ENCODE measurements at places on chromosomes 7 and 10.
A peak's percentile ranks its signal among the peaks of the same experiment; 100 is the strongest.

DNA sequence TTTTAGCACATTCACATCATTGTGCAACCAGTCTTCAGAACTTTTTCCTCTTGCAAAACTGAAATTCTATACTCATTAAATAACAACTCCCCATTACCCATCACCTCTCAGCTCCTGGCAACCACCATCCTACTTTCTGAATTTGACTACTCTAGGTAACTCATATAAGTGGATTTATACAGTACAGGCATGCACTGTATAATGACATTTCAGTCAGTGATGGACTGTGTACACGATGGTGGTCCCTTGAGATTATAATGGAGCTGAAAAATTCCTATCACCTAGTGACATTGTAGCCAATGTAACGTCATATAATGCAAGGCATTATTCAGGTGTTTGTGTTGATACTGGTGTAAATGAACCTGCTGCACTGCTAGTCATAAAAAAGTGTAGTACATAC is 60.1 kb downstream of the BTRC start:
- no peak for DNase-seq

DNA sequence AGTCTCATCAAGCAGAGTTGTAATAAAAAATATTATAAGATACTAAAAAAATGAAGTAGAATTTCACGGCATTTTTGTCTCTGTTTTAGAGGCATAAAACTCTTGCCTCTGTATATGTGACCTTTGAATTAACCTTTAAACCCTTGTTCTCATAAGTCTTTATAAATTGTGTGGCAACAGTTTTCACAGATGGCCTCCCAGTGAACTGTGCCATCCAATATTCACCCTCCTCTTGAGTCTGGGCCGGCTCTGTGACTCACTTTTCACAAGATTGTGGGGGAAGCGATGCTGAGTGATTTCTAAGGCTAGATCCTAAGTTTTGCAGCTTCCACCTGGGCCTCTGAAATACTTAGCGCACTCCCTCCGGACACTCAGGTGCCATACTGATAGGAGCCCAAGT is 4.6 kb upstream of the USP6NL start:
- no peak for DNase-seq

DNA sequence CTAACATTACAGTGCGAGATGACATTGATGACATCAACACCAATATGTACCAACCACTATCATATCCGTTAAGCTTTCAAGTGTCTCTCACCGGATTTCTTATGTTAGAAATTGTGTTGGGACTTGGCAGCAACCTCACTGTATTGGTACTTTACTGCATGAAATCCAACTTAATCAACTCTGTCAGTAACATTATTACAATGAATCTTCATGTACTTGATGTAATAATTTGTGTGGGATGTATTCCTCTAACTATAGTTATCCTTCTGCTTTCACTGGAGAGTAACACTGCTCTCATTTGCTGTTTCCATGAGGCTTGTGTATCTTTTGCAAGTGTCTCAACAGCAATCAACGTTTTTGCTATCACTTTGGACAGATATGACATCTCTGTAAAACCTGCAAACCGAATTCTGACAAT is 4.3 kb downstream of the GPR22 start:
- no peak for DNase-seq

DNA sequence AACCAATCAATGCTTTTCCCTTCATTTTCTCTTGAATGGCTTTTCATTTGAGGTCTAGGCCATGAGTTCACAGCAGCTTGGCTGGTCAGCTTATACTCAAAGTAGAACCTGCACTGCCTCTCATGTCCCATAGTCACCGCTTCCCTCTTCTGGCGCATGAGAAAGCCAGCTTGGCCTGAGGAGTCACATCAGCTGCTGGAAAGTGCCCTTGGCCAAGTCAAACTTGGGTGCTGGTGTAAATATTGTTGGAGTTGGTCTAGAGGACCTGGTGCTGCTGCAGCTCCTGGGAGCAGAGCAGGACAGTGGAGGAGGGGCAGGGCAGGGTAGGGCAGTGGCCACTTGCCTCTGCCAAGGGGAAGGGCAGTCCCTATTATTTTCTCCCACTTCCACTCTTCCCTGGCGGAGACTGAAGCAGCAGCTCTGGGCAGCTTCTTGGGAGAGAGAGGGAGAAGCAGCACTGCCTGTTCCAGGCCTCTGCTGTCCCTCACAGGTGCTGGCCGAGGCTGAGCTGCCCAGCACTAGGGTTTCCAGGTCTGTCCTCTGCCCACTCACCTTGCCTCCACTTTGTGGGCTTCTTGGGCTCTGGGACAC is 12.8 kb downstream of the UBE2D4 start:
- no peak for DNase-seq

- DNase-seq: peak; percentile 78
These were observed 56.0 kb upstream of the BTRC start for GRCh38 chr10:101297901-101298486.

DNA sequence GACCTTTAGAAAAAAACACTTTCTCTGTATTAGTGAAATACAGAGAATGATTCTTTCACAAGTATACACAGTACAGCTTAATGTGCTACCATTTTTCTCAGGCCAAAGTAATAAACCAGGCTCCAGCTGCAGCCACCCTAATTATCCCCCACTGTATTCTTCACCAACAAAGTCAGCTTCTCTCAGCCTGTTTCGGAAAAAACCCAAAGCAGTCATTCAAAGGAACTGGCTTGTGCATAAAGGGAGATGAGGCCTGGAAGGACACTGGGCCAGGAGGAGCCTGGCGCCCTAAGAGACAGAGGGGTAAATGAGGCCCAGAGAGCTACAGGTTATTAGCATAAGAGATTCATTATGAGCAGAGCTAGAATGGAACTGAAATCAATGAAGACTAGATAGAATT is 9.2 kb downstream of the USP54 start:
- DNase-seq: no peak

DNA sequence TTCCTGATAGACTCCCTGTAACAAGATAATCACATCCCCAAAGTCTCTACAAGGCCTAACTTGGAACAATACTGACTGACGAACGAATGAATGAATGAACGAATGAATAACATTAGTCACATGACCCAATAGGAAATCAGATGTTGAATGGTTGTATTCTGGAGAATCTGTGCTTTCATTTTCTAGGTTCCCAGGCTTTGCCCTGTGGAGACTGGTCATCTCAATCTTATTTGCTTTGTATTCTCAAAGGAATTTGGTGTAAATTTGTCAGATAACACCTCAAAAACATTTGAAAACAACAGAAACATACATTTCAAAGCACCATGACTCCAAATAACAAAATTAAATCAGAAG is 69.6 kb upstream of the COL1A2 start:
- DNase-seq: no peak

GRCh38 chr10:118952493-118953295 is 76.8 kb upstream of the NANOS1 start:
- no peak for DNase-seq

DNA sequence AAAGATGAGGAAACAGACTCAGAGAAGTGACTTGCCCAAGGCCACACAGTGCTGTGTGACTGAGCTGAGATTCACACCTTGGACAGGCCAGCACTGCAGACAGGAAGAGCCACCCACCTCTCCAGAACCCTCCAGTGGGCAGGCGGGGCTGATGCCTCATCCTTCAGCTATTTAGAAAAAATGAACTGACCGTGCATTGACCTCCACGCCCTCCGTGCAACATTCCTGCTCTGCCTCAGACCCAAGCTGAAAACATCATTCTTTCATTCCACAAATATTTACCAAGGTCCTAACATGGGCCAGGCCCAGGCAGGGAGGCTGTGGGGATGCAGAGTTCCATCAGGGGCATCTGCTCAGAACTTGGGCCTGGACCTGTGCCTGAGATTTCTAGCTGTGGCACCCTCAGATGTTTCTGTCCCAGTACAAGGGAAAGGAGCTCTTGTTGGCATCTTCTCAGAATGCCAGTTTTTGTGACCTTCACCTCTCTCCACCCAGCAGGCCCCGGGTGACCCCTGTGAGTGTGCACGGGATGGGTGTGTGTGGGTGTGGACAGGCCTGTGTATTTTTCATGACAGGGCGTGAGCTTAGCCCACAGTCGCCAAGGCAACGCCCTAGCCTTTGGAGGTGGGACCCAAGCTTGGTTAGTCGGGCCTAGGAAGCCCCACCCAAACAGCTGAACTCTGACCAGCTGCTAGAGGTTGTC is 6.5 kb downstream of the VSIR start:
- no peak for DNase-seq

DNA sequence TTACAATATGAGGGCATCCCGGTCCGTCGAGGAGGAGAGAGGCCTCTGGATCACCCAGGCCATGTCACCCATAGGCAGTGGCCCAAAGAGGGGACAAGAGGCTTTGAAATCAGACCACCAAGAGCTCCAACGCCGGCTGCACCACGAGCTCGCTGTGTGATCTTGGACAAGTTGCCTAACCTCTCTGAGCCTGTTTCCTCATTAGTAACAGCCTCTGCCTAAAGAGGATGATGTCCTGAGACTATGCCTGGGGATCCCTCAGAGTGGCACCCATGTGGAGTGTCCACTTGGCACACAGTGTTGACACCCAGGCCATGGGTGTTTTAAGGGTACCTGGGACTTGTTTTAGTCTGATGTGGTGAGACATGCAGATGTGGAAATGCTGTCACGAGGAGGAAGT is 50.8 kb downstream of the MICALL2 start:
- DNase-seq: no peak

DNA sequence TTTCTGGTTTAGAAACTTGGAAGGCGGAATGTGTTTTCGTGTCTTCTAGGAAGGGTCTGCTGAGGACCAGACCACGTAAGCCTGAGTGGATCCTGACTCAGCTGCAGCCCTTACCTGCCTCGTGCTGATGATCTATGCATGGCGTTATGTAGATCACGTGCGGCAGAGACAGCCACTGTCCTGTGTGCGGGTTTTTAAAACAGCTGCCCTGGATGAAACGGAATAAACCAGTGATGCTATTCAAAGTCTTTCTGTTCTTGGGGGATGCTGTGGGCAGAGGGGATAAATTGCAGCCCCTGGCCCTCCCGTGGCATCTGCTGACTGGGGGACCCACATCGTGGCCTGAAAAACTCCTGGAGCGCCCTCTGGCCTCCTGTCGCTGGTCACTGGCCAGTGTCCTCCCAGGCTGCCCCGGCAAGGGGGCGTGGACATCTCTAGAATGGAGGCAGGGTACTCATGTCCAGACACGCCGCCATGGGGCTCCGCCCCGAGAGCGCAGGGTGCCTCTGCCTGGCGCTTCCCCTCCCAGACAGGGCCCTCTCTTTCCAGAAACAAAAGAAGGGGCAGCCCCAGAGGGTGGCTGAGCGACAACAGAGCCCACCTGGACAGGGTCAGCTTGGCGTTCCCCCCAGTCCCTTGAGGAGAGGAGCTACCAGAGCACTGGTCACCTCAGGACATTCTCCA is 13.2 kb downstream of the ALKBH4 start:
- no peak for DNase-seq

DNA sequence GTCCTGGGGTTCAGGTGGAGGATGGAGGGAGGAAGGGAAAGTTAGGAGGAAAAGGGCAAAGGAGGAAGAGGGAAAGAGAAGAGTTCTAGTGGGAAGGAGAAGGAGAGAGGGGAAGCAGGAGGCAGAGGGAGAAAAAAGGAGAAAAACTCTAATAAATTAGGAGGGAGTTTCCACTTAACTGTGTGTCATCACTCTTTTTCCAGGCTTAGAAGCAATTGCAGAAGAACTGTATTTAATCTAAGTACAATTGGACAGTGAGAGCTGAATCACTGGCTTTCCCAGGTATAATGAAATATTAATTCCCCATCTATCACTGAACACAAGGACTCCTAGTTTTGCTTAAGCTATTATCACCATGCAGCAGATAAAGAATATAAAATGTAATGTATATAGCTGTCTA is 76.8 kb downstream of the CREB3L2 start:
- DNase-seq: no peak
